ENCODE measurements at places on chromosomes 11 and 22. TPM values are rescaled to one million over a fixed set of nuclear protein-coding genes. Genes with fewer than 3 reads are reported as not detected.

Gene DEPDC7
- total RNA-seq, result 0.66 TPM

Gene TTC17
- 81.3 TPM for total RNA-seq

Gene ADM2
- total RNA-seq, result 0.36 TPM

Gene MGAT3
- total RNA-seq, result not detected

Gene ARHGAP20
- 9.2 TPM for total RNA-seq

Gene ARHGEF17
- total RNA-seq, result 20.2 TPM

Gene UCP2
- 0.53 TPM for total RNA-seq

Gene TRIM34
- 8.0 TPM for total RNA-seq

Gene PKP3
- total RNA-seq, result 0.13 TPM

Gene TMEM191C
- 0.07 TPM for total RNA-seq

Gene ZBTB44
- 41.6 TPM for total RNA-seq

Gene LRRC32
- total RNA-seq, result 36.3 TPM

Gene RTN4R
- 1.1 TPM for total RNA-seq

Gene LIF
- 0.27 TPM for total RNA-seq

Gene GDPD4
- total RNA-seq, result not detected

Gene MYO7A
- total RNA-seq, result 0.27 TPM

Gene OR51B2
- total RNA-seq, result not detected

Gene FGF19
- not detected for total RNA-seq

Gene OR51B4
- not detected for total RNA-seq

Gene PRG3
- not detected for total RNA-seq

Gene MMP13
- not detected for total RNA-seq

Gene MRPL17
- 62.0 TPM for total RNA-seq

Gene RIN1
- total RNA-seq, result 7.8 TPM

Gene GGTLC2
- total RNA-seq, result not detected

Gene SCGB1A1
- not detected for total RNA-seq

Gene SCUBE2
- total RNA-seq, result 0.50 TPM

Gene RAB38
- 8.6 TPM for total RNA-seq

Gene MUC5B
- not detected for total RNA-seq

Gene OR52A1
- not detected for total RNA-seq

Gene TMPRSS6
- not detected for total RNA-seq

Gene APLNR
- total RNA-seq, result not detected

Gene CDC42BPG
- 0.22 TPM for total RNA-seq

Gene CTR9
- total RNA-seq, result 37.5 TPM

Gene ASPHD2
- 6.0 TPM for total RNA-seq

Gene SYCE3
- total RNA-seq, result not detected

Gene CBLIF
- not detected for total RNA-seq

Gene CCDC73
- total RNA-seq, result not detected

Gene PHLDA2
- total RNA-seq, result 7.6 TPM

Gene GAB4
- total RNA-seq, result not detected

Gene SAC3D1
- total RNA-seq, result 12.1 TPM

Gene KDM4E
- not detected for total RNA-seq

Gene CALCB
- total RNA-seq, result not detected

Gene MMP1
- total RNA-seq, result 2,491 TPM

Gene JOSD1
- total RNA-seq, result 79.0 TPM

Gene CYTH4
- 0.13 TPM for total RNA-seq

Gene FLRT1
- total RNA-seq, result not detected

Gene TSPAN18
- 11.7 TPM for total RNA-seq
